GDM1 (cell line): ENCODE measurements at places on chromosomes 3 and 15.

DNA sequence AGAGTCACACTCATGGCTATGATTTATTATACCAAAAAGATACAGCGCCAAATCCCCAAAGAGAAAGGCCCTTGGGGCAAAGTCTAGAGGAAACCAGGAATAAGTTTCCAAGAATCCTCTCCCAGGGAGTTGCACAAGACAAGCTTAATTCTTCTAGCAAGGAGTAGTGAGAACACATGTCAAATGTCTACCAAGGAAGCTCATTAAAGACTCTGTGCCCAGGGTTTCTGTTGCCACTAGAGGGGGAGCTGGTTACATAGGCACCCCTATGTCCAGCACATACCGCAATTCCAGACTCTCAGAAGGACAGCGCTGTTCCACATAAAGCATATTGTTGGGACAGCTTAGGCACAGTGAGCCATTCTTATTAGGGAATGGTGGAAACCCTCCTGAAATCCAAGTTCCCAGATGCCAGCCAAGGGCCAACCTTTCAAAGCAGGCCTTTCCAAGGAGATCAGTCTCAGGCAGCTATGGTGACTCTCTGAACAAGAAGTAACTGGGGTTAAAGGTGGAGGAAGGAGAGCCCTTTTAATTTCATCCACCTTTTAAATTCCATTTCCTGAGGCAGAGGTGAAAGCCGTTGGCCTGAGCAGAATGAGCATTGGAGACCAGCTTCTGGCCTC, 194.2 kb downstream of the UACA start:
- no peak for DNase-seq

DNA sequence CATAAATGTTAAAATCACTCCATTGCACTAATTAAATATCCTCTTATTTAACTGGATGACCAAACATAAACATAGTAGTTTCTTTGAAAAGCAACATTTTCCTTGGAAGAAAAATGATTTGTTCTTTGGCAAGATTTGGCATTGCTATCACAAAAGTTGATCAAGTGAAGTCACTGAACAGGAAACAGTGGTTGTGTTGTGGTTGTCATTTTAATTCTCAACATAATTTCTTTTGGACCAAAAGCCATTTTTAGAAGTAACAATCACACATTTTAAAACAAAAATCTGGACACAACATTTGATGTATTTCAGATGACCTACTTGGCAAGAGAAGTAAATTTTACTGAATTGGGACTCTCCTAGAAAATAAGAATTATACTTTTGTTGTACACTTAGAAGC, 872.3 kb downstream of the ROBO1 start:
- DNase-seq = no peak

DNA sequence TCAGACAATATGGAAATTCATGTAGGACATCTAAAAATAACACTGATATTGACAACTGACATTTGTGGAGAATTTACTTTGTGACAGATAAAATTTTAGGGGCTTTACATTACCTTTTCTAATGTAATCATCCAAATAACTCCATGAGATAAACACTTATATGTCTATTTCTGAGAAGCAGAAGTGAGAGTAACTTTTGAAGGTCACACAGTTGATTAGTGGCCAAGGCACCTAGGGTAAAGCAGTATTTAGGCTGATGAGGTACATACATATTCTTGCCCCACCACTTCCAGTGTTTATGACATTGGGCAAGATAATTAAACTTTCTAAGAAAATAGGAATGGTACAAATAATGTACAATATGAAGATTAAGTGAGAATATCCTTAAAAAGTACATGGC, 248.4 kb downstream of the CPNE4 start:
- no peak for DNase-seq

DNA sequence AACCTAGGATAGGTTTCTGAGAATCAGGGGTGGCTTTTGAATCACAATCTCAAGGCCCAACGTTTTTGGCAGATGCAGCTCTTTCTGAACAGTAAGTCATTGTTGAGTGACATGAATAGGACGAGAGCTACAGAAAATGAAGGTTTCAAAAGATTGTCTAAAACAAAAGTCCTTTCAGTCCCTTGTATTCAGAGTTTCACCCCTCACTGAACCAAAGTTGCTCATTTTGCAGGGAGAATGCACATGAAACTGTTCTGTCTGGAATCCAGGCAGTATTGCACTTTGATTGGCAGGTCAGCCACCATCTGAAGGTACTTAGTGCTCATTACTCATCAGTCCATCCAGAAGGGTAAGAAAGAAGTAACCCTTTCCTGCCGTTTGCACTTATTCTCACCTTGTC, 24.1 kb upstream of the RASGRP1 start:
- DNase-seq = no peak

GRCh38 chr15:25241241-25241801, 197.5 kb downstream of the UBE3A start:
- DNase-seq = no peak

GRCh38 chr15:83230242-83230641, 22.6 kb upstream of the HDGFL3 start:
- DNase-seq = no peak

DNA sequence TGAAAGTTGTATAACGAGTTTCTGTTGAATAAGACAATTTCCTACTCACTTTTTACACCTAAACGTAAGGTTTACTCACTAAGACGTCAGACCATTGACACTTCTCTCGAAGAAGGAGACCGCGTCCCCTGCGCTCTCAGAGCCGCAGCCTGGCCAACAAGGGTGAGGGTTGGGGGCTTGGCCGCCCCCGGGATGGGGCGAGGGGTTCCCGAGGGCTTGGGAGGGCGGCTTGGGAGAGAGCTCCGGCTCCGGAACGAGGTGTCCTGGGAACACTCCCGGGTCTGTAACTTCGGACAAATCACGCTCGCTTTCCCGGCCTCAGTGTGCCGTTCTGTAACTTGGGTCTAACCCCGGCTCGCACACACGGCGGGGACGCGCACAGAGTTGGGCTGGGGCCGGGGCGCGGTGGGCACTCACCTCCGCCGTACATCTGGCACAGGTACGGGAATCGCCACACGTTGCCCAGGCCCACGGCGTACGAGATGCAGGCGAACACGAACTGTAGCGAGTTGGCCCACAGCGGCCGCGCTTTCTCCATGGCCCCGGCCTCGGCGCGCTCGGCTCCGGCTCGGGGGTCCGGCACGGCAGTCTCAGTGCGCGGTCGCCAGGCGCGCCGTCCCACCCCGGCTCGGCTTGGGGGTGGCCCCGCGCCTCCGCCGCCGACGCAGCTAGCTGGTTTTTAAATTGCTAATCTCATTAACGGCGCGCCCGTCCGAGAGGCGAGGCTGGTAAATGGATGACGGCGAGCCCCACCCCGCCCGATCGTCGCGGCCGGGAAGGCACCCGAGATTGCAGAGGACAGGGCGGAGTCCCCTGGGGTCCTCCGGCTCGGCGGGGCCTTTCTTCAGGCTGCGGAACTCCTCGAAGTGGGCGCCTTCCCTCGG, at the start of gene SLC6A20:
SLC6A20 (minus strand) TSS at position 655 of the 884 bp plus-strand sequence; CDS start at position 538, 117 bp downstream.
- DNase-seq = no peak

GRCh38 chr3:169315996-169316395, 347.5 kb downstream of the MECOM start:
- DNase-seq = no peak

DNA sequence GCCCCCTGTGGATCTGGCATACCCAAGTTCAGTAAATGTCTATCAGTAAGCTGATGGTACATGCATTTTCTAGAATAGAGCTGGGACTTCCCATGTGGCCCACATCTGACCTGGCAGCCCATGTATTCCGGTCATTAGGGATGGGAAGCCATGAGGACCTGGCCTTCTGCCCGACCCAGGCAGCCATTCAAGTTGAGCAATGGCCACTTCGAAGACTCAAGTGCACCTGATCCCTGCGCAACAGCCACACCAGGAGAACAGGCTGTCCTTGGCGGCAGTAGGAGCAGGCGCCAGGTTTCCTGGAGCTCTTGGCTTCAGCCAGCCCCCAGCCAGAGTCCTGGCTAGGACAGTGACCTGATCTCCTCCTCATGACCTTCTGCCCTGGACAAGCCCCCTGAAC, 14.6 kb downstream of the HEMK1 start:
- no peak for DNase-seq

DNA sequence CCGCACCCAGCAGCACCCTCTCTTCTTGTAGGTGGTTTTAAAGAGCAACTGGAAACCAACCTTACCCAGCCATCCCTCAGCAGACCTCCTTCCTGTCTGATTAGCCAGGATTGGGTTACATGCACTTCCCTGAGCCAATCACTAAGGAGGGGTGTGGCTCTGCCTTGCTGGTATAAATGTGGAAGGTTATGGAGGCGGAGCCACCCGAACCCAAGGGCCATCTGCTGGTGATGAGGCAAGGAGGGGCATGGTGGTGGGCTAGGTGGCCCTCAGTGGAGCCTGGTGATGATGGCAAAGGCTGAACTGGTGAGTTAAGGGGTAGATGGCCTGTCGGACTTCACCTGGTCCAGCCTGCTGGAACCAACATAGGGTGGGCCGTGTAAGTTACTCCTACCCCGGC, 39.8 kb downstream of the CCDC33 start:
- DNase-seq = no peak

GRCh38 chr3:9201266-9201665, 48.2 kb downstream of the SRGAP3 start:
- no peak for DNase-seq

- no peak for DNase-seq
Observed at GRCh38 chr3:16086690-16087089, 87.8 kb upstream of the GALNT15 start.

DNA sequence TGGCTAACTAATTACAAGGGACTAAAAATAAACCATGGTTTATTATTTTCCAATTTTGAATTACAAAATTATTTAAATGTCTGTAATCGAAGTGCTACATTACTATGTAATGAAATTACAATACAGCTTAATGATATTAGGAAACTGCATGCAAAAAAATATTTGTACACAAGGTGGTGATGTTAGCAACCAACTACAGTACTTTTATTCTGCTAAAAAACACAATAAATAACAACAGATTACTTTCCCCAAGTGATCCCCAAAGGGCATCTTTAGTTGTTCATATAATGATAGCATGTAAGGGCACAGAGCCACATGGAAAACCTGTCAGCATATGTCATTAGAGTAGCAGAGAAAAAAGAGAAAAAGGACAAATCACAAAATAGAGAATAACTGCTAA, 147.5 kb upstream of the SOX2 start:
- DNase-seq = no peak

DNA sequence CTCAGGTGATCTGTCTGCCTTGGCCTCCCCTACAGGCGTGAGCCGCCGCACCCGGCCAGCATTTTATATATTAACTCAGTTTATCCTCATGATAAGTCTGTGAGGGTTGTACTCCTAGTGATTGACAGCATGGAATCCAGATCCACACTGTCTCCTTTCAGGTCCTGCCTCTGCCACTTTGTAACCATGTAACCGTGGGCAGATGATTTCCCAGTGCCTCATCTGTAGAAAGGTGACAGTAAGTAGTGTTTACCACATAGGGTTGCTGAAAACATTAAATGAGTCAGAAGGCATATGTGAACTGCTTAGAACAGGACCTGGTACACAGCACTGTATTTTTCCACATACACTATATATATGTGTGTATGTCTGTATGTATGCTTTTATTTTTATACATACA, 2.4 kb downstream of the FYTTD1 start:
- no peak for DNase-seq

GRCh38 chr3:29335943-29336342, 55.1 kb downstream of the RBMS3 start:
- DNase-seq = no peak

- no peak for DNase-seq
Observed at GRCh38 chr3:8070011-8070410, 431.6 kb upstream of the LMCD1 start.

GRCh38 chr3:155352900-155353490, 59.5 kb upstream of the STRIT1 start:
- peak; percentile 12 for DNase-seq

DNA sequence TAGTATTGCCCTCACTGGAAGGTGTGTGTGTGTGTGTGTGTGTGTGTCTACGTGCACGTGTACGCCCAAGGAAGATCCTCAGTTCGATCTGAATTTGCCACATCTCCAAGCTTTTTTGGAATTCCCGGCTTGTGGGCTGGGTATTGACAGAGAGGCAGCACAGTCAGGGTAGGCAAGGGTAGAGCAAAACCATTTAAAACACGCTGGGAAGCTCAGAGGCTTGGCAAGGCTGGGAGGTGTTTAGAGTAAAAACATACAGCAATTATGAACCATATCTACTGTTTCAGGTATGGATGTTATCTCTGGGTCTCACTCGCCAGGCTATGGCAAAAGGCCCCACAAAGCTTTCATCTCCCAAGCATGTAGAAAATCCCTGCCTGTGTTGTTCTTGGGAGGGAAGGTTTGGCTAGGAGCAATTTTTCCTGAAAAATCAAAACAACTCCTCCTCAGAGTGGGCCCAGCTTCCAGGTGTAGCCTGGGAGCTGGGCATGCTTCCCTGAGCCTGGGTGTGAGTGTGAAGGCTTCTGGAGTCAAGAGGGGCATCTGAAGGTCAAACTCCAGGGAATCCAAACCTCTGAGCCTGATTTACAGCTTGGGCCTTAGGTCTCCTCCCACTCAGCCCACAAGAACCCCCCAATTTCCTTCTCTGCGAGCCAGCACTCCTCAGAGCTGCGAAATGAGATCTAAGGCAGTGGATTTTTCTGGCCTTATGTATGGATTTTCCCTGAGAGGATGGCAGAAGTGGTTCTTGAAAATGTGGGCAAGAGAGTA, 244.8 kb upstream of the TPRG1 start:
- no peak for DNase-seq

GRCh38 chr15:55008421-55008820, 188.3 kb downstream of the RSL24D1 start:
- DNase-seq = no peak

DNA sequence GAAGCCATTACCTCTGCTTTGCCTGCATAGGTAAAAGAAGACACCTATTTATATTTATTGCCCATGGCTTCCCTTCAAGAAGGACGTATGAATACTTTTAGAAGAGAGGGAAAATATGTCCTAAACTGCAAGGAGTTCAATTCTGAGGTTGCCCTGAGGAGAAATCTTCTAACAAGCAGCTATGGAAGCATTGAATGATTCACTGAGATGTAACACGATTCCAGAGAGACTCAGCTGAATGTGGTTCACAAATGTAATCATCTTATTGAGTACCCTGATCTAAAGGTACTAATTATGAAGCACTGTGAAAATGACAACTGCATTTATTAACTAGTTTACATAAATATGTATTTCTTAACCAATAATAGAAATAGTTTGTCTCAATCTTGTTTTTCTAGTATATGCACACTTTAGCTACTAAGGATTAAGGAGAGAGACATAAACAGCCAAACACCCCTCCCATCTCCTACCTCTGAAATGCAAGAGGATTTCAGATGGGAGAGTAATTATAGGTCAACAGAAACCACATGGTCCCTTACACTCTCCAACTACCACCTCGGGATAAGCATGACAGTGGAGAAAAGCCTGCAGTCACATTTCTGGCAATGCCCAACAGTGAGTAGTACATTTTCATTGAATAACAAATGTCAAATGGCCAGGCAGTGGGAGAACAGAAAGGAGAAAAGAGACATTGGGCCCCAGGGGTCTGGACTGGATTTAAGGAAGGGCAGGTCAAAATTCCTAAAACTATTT, 506.2 kb upstream of the IL12A start:
- DNase-seq = no peak
